Breast epithelium (tissue), 4 donors: ENCODE measurements at places on chromosomes 5 and 9.

DNA sequence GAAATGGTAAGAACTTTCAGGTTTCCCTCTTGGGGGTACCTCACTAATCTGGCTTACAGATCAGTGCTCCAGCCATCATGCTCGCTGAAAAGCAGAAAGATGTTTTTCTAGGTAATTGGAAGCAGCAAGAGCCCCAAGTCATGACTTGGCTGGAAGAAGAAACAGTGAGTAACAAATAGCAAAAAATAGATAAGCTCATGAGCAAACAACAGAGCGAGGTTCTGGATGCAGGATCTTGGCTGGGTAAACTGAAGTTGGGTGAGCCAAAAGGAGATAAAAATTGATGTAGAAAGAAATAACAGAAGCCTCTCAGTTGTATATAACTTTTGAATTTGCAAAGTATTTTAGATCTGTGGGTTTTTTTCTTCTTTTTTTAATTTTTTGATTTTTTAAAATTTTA, 110.1 kb downstream of the INSYN2B start:
- no peak for DNase-seq

GRCh38 chr9:24582146-24583126, 36.7 kb upstream of the IZUMO3 start:
- no peak for DNase-seq

- DNase-seq, result no peak
These were observed 60.4 kb upstream of the RGMB start for GRCh38 chr5:98713027-98713426.

- DNase-seq, result no peak
These were observed 231.5 kb downstream of the MPDZ start for GRCh38 chr9:13047827-13048587.

- DNase-seq, result no peak
These were observed 288.5 kb upstream of the ANKH start for GRCh38 chr5:15160091-15160490.

DNA sequence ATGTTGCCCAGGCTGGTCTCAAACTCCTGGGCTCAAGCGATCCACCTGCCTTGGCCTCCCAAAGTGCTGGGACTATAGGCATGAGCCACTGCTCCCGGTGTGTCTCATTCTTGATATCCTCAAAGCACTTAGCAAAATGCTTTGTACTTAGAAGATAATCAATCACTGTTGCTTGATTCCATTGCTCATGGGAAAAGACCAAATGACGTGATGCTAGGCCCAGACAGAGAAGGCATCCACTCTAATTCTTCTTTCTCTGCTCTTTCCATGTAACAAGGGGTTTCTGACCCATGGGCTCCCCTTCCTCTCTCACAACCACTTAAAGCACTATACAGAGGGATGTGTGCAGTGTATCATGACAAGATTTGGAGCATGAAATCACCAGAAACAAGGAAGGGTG, 83.0 kb downstream of the APBA1 start:
- DNase-seq, result no peak

DNA sequence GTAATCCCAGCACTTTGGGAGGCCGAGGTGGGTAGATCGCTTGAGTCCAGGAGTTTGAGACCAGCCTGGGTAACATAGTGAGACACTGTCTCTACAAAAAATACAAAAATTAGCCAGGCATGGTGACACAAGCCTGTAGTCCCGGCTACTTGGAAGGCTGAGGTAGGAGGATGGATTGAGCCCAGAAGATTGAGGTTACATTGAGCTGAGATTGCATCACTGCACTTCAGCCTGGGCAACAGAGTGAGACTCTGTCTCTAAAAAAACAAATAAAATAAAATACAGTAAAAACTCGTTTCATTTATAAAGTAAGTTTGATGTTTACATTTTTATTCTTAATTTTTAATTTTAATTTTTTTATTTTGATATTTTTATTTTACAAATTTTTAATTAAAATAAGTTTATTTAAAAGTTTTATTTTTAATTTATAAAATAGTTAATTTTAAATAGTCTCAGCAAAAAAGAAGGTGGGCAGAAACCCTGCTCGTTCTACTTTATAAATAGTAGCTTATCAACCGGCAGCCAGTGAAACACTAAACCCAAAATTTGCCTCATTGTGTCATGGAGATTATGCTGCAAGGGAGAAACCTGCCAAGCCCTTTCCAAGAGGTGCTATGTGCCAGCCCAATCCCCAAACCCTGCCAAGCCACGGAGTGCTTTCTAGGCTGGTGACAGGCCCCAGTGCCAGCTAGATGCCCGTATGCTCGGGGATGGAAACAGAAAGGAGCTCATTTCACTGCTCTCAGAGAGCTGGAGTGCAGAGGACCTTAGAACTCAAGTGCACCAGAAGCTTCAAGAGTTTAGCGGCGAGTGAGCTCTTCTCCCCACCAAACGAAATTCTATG, 38.9 kb downstream of the SERINC5 start:
- DNase-seq, result no peak

DNA sequence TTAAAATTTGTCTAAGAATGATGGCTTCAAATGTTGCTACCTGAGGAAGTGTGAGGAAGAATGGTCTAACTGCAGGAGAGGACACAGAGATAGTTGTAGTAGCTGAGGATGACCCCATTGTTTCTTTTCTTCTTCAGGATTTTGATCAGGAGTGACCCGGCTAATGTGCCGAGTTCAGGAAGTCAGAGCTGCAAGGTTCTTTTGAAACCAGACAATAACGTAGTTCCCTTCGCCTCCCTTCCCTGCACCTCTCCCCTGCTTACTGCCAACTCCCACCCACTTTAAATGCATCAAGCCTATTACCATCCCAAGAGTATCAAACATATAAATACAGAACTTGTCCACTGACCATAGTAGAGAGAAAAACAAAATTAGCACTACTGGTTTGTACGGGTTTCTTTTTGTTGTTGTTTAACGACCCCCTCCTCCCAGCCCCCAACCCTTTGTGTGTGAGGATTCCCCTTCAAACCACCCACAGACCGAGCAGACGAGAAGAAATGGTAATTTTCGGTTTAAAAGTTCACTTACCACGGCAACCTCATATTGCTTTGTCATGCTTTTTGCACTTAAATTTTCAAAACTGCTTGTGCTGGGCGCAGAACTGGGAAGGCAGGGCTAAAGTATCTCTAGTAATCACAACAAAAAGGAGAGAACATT, 23.5 kb upstream of the ELAVL2 start:
- DNase-seq, result no peak

- no peak for DNase-seq
These were observed 1.1 kb downstream of the ISL1 start for GRCh38 chr5:51384281-51384840.

DNA sequence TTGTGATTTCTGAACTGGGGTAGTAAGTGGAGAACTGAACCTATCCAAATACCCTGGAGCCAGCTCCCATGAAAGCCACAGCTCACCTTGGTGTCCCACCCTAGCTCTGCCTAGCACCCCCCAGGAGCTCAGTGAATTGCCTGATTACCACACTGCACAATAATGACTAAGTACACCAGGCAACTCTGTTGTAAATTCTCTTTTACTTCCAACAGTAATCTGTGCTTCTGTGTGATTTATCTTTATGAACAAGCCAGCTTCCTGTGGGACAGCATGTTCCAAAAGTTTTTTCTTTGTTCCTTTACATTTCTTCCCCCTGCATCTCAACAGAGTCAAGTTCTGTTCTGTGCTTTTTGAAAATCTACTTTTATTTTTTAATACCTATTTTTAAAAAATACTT, 22.1 kb upstream of the GRPEL2 start:
- no peak for DNase-seq

DNA sequence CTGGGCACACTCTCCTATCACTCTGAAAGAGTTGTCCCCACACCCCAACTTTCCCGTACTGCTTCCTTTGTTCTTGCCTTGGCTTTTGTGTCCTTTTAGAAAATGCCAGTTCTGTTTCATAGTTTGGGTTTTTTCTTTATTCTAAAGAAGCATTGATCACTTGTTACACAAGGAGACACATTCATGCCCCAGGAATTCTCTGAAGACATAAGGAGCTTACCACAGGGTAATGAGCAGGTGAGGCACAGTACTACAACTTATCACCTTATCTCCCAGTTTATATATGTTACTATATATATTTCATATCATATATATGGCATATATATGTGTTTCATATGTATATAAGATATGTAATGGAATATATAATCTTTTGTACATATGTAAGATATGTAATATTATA, 6.5 kb upstream of the SSBP2 start:
- DNase-seq, result no peak

- DNase-seq, result no peak
These were observed 362.8 kb upstream of the RPS23 start for GRCh38 chr5:82640916-82641315.

- DNase-seq, result no peak
These were observed 294.8 kb downstream of the ATPSCKMT start for GRCh38 chr5:9954869-9955268.

DNA sequence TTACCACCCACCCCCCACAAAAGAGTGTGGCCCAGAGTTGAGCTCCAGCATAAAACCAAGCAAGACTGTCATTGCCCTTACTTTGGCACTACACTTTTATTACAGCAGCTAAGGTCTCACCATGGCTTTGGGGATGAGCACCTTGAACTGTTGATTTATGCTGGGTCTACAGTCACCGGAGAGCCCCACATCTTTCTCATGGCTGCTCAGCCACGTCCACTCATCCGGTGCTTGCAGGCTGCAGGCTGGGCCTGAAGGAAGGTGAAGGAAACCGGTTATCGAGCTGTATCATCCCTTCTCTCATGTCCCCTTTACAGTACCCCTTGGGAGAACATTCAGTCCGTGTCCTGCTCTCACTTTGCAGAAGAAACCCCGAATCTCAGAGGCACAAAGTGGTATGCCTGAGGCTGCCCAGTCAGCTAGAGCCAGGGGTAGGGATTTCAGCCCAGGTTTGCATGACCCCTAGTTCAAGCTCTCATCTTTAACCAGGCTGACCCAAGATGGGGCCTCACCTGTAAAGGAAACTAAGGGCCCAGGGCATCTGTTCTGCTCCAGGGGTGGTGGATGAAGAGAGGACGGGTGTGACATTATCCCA, 11.6 kb downstream of the TMOD1 start:
- no peak for DNase-seq

DNA sequence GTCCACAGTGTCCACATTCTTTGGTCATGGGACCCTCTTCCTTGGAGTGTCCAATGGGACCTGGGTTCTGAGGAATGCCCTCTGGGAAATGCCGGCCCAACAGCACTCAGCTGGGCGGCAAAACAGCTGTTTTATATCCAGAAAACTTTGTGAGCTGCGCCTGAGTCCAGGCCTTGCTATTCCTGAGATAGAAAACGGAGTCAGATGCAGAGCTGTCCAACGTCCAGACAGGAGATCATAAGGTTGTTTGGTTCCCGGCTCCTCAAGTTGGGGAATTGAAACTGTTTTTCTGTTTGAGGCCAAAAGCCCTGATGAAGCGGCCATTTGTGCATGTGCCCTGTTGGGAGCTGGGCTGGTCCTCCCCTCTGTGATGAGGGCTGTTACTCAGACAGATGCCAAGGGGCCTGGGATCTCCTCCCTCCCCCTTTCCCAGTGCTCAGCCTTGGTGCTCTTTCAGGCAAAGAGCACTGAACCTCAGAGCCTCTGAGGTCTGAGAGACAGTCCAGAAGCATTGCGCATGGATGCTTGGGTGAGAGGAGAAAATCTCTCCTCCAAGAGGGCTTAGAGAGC, 66.6 kb upstream of the GARNL3 start:
- DNase-seq, result no peak
